ENCODE measurements at places on chromosomes 5 and 9. TPM values are rescaled to one million over a fixed set of nuclear protein-coding genes. Genes with fewer than 3 reads are reported as not detected.

Gene S1PR3
- 1.2 TPM for total RNA-seq

Gene MELK
- total RNA-seq, result 9.0 TPM

Gene KIF4B
- total RNA-seq, result under 0.01 TPM

Gene IL9
- total RNA-seq, result not detected

Gene FAM169A
- total RNA-seq, result 17.3 TPM

Gene SV2C
- total RNA-seq, result under 0.01 TPM

Gene OTP
- not detected for total RNA-seq

Gene GBA2
- total RNA-seq, result 36.6 TPM
